ENCODE measurements at places on chromosomes 1 and 21.

GRCh38 chr1:220451532-220451931, 76.4 kb upstream of the MARK1 start:
- no peak for DNase-seq

DNA sequence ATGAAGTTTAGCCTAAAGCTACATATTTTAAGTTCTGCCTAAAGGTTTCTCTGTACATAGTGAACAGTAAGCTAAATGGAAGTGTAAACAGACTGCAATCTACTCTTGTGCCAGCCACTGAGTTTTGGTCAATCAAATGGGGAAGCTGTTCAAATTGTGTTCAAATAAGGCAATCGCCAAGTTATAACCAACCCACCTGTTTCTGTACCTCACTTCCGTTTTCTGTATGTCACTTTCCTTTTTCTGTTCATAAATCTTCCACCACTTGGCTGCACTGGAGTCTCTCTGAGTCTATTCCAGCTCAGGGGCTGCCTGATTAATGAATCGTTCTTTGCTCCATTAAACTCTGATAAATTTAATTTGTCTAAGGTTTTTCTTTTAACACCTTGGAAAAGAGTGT, 10.8 kb upstream of the THEM4 start:
- no peak for DNase-seq

DNA sequence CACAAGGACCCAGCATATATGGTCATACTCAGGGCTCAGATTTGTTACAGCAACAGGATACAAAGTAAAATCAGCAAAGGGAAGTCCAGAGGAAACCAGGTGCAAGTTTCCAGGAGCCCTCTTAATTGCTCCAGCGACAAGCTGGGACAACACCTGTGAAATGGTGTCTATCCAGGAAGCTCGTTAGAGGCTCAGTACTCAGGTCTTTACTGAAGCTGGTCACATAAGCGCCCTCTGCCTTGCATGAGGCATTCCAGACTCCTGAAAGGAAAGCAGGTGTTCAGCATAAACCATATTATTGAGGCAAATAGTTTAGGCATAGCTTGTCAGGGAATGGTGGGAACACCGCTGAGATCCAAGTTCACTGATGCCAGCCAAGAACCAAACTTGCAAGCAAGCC, 231.0 kb downstream of the SLC35F3 start:
- no peak for DNase-seq

DNA sequence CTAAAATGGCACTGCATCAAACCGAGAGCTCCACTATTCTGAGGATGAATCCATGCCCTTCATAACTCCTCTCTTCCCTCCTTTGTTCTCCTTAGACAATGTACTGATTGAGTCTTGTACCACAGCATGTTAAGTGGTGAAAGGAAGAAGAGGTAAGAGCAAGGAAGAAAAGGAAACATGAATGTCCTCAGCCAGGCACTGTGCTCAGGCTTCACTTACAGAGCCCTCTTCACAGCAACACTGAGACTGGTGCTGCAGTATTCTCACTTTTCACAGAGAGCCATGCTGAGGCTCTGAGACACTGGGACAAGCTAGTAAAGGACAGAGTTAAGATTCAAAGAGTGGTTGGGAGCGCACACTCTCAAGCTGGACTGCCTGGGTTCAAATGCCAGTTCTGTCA, 143.5 kb downstream of the AKT3 start:
- DNase-seq = no peak

- no peak for DNase-seq
These were observed 4.5 kb downstream of the LHX4 start for GRCh38 chr1:180234369-180235076.

GRCh38 chr21:45071078-45071873, 3.1 kb upstream of the ADARB1 start:
- DNase-seq = no peak

GRCh38 chr21:17688912-17689874, 76.5 kb upstream of the BTG3 start:
- no peak for DNase-seq

GRCh38 chr1:169106095-169106920, at the start of gene ATP1B1:
Gene ATP1B1 (plus strand): TSS chr1:169106690. CDS start chr1:169106830, 140 bp downstream.
- DNase-seq = no peak

- DNase-seq = no peak
These were observed 3.3 kb upstream of the ZBTB18 start for GRCh38 chr1:244047621-244048255.

DNA sequence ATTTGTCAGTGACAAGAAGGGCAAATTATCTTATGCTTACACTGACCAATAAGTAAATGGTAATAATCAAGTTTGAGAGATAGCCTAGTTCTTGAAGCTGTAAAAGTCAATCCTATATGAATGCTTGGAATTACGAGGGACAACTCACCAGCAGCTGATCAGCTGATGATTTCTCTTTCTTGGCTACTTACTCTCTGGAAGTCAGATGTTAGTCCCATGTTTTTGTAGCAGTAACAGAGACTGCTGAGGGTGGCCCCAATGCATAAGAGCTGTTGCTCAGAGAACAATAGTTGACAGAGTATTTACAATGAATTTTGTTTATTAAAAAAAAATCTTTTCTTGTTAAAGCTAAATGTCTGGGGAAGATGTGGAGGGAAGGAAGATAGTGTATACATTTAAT, 39.3 kb downstream of the CD160 start:
- DNase-seq = no peak

GRCh38 chr1:34292472-34292871, 115.8 kb downstream of the C1orf94 start:
- no peak for DNase-seq

DNA sequence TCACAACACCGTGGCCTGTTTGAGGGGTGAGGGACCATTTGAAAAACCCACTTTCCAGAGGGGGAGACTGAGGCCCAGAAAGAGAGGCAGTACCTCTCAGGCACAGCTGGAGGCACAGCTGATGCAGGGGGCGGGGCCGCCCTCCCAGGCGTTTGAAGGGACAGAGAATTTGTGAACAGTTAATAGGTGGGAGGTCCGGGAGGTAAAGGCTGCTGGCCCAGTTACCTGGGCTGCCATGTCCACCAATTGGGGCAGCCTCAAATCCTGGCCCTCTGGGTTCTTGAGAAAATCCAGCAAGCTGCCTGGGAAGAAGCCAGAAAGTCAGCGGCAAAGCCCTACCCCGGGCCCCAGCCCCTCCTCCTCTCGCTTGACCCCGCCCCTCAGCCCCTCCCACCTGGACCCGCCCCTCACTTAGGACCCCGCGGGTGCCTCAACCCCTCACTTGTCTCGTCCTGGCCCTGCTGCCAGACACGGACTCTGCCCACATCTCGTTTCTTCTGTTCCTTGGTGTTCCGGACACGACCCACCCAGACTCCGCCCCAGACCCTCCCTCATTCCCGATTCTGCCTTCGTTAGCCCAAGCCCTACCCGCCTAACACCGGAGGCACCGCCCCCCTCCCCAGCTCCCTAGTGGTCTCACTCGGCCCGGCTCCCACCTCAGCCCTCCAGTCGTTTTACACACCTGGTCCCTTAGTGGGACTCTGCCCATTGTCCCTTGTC, 10.8 kb upstream of the AHDC1 start:
- DNase-seq = no peak

DNA sequence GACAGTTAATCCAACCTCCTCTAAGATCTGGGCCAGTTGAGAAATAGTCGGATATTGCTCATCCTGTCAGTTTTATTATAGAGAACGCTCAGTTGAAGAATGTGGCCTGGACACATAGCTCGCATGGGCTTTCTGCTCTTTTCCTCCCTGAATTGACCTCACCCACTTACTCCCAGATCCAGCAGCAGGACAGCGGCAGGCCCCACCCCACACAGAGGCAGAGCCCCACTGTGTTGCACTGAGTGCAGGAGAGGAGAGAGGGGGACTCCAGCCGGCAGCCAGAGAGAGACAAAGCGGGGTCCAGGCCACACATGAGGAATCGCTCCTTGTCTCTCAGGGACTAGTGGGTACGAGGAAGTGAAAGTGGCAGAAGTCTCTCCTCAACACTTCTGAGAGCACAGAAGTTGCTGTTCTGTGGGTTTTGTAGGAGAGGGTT, 78.6 kb downstream of the LAMC1 start:
- no peak for DNase-seq

DNA sequence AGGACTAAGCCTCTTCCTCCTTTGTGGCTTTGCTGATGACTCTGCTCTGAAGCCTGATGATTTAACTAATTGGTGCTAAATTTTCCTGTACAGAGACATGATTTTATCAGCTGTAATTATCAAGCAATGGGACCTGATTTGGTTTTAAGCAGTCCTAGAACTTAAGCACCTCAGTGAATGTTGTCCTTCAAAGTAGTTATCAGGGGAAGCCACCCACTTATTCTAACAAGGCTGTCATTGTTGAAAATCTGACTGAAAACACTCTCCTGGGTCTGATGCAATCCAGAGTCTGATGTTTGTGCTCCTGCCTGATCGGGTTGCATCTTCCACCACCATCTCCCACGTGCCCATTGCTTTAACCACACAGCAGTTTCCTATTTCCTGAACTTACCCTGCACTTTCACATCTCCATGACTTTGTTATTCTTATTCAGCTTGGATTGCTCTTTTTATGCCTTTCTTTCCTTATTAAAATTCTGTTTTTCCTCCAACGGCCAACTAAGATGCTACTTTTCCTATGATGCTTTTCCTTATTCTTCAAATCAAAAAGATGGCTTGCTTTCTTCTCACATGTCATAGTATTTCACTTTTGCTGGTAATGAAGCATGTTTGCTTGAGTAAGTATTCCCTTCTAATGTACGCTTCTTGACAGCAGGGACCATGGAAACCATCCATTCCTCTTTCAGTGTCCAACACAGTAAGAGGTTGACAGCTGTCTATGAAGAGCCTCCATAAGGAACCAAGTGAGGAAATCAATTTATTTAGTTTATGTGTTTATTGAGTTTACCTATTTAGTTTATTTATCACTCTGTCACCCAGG, 55.0 kb downstream of the S1PR1 start:
- no peak for DNase-seq

- no peak for DNase-seq
These were observed 49.1 kb downstream of the VANGL2 start for GRCh38 chr1:160449494-160449893.

GRCh38 chr1:112589766-112590165, 29.2 kb downstream of the ST7L start:
- DNase-seq = no peak

DNA sequence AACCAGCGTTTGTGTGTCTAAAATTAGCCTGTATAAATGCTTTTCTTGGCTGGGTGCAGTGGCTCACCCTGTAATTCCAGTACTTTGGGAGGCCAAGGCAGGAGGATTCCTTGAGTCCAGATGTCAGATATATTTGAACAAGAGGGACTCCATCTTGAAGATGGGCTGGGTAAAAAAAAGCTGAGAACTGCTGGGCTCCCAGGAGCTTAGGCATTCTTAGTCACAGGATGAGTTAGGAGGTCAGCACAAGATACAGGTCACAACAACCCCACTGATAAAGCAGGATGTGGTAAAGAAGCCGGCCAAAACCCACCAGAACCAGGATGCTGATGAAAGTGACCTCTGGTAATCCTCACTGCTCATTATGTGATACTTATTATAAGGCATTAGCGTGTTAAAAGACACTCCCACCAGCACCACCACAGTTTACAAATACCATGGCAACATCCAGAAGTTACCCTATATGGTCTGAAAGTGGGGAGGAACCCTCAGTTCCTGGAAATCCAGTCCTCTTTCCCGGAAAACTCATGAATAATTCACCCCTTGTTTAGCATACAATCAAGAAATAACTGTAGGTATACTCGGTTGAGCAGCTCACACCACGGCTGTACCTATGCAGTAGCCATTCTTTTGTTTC, 36.2 kb upstream of the ZNF496 start:
- no peak for DNase-seq

- no peak for DNase-seq
These were observed 800 bp upstream of the MMP23B start for GRCh38 chr1:1630965-1631781.
